ENCODE measurements at places on chromosomes 4 and X.

- no peak for DNase-seq
Observed at GRCh38 chrX:100819534-100819836, 706 bp upstream of the CSTF2 start.

- DNase-seq = no peak
Observed at GRCh38 chrX:107711521-107712181, 63.9 kb downstream of the TSC22D3 start.

DNA sequence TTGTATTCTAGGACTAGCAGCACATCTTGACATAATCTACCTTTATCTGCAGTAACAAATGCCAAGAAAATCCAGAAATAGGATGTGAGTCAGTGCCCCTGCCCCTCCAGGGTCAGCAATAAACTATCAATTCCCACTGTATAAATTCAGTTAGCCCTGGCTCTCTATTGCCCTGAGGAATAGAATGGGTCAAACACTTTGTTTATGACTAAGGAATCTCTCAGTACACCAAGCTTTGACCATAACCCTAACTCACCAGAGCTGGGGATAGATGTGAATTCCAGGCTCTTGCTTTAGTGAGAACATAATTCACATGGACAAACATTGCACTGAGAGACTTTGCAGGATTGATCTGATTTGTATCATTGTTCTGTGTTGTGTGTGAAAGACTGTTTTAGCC is 82.3 kb downstream of the CXXC4 start:
- DNase-seq = no peak

GRCh38 chr4:101784957-101785356 is 5.6 kb upstream of the BANK1 start:
- DNase-seq = no peak

GRCh38 chr4:58175024-58175423 is 1064.8 kb upstream of the IGFBP7 start:
- DNase-seq = no peak

DNA sequence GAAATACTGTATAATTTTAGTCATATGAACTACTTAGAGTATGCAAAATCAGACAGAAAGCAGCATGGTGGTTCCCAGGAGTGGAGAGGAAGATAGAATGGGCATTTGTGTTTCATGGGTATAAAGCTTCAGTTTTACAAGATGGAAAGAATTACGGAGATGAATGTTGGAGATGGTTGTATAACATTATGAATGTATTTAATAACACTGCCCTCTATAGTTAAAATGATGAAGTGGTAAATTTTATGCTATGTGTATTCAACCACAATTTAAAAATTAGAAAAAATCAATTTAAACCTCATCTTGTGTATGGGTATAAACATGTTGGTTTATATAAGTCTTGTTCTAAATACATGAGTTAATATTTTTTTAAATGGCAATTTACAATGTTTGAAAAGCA is 521.1 kb downstream of the FSTL5 start:
- no peak for DNase-seq

Data from NCI-H82 (cell line).